ENCODE measurements at places on chromosomes 16 and 17.

DNA sequence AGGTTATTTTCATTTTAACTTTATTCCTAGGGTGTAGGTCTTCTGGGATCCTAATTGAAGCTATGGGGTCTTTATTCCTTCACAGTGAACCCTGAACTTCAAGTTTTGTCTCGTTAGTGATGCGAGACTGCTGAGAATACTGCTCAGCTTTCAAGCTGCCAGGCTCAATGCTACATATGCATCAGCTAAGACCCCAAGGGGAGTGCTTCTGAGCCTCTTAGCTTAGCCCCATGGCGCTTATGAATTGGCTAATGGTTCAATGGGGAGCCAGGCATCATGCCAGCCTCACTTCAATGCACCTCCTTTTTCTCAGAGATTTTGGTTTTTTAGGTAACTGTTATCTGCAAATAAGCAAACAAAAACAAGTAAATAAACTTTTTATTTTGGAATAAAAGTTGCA is 94.1 kb upstream of the SIAH1 start:
- DNase-seq, result no peak

GRCh38 chr17:76417499-76418143 is 33.2 kb downstream of the SPHK1 start:
- DNase-seq, result no peak

DNA sequence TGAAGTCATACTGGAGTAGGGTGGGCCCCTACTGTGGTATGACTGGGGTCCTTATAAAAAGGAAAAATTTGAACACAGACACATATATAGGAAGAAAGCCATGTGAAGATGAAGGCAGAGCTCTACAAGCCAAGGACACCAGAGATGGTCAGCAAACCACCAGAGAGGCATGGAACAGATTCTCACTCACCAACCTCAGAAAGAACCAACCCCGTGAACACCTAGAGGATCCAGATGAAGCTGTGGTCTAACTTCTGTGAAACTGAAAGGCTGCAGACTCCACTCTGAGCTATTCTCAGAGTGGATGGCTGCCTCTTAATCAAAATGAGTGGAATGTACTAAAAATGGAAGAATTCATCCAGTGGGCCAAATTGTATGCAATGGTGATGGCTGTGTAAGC is 149.6 kb downstream of the ABCA8 start:
- DNase-seq, result no peak

- no peak for DNase-seq
Observed at GRCh38 chr17:42889809-42890208, 10.8 kb upstream of the G6PC1 start.

GRCh38 chr17:80830020-80830780 is 161.4 kb upstream of the CHMP6 start:
- no peak for DNase-seq

GRCh38 chr17:47184681-47185080 is 4.4 kb downstream of the CDC27 start:
- no peak for DNase-seq

DNA sequence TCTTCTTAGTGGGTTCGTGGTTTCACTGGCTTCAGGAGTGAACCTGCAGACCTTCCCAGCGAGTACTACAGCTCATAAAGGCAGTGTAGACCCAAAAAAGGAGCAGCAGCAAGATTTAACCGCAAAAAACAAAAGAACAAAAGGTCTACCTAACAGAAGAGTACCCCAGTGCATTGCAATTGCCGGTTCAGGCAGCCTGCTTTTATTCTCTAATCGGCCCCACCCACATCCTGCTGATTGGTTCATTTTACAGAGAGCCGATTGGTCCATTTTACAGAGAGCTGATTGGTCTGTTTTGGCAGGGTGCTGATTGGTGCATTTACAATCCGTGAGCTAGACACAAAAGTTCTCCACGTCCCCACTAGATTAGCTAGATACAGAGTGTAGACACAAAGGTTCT is 2.0 kb upstream of the ARRB2 start:
- no peak for DNase-seq

DNA sequence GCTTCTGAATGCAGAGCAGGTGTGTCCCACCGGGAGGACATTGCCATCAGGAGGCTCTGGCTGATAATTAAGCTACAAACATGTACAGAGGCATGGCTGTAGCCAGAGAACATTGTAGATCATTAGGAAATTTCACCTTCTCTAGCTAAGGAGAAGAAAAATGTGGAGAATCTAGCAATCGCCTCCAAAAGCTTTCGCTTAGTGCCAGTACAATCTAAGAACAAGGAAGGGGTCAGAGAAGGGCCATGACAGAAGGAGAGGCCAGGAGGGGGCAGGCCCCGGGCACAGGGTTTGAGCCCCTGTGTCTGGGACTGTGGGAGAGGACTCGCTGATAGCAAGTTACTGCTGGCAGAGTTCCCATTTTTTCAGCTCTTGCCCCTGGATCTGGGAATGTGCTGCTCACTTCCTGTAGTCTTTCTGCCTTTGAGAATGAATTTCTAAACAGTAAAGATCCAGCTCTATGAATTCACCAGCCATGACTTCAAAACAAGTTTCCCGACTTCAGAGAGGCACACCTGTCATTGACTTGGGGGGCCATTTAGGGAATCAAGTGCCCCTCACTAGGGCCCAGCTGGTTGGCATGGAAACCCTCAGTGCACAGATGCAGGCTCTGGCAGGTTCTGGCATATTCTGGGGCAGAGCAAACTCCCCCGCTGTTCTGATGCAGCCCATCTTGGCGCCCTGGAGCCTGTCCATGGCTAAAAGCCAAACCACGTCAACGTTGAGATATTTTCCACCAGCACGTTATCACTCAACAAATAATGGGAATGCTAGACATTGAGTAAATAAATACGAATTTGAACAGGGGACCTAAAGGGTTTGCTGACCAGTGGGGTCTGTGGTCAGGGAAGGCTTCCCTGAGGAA is 59.5 kb upstream of the CACNG4 start:
- no peak for DNase-seq

- DNase-seq, result no peak
Observed at GRCh38 chr17:9098242-9098825, 77.0 kb downstream of the NTN1 start.

DNA sequence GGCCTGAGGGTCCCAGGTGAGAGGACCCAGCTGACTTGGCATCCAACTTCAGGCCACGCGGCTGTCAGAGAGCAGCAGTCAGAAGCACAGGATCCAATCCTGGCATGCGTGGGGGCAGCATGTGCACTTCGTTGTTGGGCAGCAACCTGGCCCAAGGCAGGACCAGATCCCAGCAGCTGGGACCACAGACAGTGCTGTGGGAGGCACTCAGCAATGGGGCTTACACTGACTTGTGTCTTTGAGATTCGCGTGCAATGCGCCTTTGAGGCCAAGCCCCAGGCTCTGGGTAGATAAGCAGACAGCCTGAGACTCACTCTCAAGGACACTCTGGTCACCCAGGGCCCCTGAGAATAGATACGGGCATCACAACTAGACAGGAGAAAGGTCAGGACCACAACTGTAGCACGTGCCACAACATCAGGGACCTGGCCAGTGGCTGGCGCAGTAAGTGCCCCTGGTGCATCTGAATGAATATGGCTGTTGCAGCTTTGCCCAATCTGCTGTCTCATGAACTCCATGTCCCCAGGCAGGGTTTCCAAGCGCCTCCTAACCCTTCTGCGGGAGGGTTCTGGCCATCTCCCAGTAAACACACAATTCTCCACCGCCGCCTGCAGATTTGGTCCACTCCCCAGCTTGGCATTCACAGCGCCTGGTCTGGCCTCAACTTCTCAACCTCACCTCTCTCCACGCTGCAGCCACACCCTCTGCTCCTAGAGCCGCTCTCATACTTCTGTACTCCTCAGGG is 3.2 kb downstream of the PAM16 start:
- DNase-seq, result no peak

DNA sequence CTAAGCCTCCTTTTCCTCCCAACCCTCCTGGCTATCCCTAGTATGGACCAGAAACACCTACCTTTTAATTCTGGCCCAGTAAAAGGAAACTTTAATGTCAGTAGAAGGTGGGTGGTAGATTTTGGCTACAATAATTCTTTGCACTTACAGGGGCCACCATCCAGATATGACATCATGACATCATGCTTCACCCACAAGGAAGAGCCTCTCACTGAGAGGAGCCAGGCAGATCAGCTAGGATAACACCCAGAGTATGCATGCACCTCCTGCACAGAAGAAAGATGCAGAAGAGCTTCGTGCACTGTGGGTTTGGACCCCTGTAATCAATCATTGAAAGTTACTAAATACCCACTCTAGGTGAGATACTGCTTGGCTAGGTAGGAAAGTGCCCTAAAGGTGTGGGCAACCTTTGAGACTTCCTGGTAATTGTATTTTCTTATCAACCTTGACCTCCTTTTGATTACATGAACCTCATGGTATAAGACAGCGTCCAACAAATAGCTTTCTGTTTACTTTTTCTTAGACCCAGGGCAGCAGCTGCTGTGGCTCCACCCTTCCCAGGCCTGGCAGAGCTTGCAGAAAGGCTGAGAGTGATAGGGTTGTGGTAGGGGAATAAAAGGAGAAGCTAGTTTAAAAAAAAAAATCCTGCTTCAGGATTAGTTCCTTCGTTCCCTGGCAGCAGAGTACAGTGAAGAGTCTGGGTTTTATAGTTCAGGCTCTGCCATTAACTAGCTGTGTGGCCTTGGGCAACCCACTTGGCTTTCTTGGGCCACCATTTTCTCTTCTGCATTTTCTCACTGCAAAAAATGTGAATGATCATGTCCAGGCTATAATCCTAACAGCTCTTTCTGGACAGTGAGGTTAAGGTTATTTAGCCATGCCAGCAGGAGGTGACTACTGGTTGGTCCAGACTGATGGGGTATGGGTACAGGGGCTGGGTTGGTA is 6.2 kb downstream of the MAP3K14 start:
- DNase-seq, result peak; percentile 84

- DNase-seq, result no peak
Observed at GRCh38 chr17:61968757-61969156, 41.0 kb upstream of the INTS2 start.

GRCh38 chr17:66365903-66366302 is 63.5 kb downstream of the PRKCA start:
- DNase-seq, result no peak

DNA sequence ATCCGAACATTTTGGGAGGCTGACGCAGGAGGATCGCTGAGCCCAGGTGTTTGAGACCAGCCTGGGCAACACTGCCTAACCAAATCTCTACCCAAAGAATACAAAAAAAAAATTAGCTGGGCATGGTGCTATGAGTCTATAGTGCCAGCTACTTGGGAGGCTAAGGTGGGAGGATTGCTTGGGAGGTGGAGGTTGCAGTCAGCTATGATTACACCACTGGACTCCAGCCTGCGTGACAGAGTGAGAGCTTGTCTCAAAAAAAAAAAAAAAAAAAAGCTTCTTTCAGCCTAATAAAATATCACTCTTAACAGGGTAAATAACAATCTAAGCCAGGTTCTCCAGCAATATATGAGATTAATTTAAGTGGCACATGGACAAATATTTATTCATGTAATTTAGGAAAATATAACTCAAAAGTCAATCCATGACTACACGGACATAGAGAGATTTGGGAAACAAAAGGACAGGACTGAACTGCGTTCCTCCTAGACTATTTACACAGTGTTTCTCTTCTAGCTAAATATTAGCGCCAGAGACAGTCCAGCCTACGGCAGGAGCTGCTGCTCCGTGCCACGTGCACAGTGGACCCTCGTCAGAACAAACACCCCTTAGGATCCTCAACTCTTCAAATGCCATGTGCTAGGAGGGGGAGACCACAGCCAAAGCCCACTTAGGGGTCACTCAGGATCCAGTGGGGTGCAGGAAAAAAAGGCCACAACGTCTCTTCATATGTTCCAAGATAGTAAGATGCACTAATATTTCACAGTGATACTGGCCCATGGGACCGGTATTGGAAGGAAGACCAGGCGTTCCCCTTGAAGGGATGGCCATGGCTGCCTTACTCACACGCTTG is 8.7 kb downstream of the USP36 start:
- DNase-seq, result no peak

DNA sequence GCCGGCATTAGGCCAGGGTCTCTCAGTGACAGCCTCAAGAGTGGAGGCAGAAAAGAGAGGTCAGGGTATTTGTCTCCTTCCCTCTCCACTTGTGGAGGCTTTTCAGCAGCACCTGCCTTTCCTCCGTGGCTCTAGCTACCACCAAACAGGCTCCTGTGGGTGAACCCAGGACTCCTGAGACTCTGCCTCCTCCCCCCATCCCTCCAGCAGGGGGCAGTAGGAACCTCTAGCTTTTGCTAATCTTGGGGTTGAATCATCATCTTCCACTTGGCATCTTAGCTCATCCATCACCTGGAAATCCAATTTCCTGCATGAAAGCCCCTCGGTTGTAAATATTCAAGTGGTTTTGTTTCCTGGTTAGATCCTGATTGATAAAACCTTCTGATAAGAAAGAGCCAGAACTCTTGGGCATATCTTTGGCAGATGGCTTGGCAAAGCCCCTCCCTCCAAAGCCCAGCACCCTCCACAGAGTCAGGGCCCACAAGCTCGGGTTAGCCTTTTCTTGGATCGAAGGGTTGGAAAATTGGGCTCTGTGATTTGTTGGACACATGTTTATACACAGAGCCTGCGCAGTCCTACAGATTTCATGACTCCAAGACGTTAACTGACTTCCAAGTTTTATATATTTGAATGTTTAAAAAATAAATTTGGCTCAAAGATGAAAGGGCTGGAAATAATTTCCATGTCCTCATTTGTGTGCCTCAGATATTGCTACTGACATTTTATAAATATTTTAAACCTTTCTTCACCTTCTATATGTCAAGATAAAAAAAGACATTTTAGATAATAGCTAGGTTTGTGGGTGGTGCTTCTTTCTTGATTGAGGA is 322.1 kb downstream of the MAP2K4 start:
- DNase-seq, result peak; percentile 54

DNA sequence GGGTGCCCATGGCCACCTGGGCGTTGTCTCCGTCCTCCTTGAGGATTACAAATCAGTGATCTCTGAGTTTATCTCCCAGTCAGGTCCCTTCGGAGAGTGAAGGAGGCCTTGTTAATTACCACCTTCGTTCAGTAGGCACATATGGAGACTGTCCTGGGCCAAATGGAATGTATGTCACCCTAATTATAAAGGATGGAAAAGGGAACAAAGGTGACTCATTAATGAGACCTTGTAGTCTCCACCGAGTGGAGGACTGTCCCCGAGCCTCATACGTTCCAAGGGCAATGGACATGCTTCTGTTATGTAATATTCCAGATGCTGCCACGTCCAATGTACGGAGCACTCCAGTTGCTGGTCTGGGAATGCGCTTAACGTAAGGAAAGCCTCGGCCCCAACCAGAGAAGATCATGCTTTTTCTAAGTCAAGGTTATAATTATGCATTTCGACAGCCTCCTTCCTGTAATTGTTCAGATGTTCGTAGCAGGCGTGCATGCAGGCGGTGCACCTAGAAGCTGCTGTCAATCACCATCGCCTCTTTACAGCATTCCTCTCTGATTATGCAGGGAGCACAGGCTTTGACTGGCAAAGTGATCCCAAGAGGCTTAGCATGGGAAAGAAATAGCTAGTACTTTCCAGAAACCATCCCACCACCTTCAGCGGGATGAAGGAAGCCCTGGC is 22.4 kb upstream of the SEC14L1 start:
- DNase-seq, result no peak

- no peak for DNase-seq
Observed at GRCh38 chr17:9725575-9725974, 65.8 kb downstream of the DHRS7C start.
